ENCODE measurements at places on chromosomes 12 and 14.
A peak's percentile ranks its signal among the peaks of the same experiment; 100 is the strongest.

DNA sequence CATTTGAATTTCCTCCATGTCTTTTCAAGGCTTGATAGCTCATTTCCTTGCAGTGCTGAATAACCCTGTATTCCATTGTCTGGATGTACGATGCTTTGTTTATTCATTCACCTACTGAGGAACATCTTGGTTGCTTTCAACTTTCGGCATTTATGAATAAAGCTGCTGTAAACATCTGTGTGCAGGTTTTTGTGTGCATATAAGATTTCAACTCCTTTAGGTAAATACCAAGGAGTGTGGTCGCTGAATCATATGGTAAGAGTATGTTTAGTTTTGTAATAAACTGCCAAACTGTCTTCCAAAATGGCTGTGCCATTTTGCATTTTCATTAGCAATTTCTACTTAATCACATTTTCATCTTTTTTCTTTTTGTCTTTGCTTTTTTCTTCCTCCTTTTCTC is 327.7 kb upstream of the TBX3 start:
- DNase-seq, result no peak

GRCh38 chr14:43872752-43873655 is 634.1 kb downstream of the FSCB start:
- no peak for DNase-seq

DNA sequence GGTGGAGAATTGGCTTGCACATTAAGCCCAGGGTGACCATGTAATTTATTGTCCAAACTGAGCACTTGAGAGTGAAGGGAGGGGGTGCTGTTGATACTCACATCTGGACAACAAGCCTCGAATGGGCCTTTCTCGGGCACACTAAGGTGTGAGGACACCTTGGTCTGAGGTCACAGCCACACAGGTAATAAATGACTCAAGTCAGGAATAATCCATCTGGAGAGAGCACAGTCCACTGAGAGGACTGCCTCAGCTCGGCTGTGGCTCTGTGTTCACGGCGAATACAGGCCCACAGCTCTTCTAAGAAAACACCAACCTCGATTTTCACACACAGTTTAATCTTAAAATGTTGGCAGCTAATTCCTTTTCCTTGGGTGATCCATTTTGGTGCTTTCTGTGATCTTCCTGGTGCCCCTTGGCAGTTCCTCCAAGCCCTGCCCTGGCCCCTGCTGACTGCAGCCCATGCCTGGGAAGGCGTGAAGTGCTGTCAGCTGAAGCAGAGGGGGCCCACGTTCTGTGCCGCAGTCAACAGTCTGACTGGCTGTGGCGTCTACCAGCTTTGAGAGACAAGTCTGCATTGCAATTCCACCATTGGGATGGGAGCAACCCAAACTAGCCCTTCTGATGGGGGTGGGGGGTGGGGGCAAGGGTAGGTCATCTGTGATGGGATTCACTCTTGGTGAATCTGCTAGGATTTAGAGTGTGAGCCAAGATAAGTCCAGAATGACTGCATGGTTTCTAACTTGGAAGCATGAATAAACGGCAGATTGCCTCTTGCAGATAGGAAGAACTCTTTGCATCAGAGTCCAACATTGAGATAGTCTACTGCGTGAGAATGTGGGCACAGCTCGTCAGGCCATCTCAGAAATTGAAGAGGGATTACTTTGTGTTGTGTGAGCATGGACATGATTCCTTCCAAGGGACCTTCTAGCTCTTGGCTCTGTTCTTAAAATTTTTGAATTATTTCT is 42.8 kb downstream of the ZNF664 start:
- DNase-seq, result no peak

GRCh38 chr12:112798048-112798760 is 6.7 kb downstream of the RPH3A start:
- DNase-seq, result no peak

DNA sequence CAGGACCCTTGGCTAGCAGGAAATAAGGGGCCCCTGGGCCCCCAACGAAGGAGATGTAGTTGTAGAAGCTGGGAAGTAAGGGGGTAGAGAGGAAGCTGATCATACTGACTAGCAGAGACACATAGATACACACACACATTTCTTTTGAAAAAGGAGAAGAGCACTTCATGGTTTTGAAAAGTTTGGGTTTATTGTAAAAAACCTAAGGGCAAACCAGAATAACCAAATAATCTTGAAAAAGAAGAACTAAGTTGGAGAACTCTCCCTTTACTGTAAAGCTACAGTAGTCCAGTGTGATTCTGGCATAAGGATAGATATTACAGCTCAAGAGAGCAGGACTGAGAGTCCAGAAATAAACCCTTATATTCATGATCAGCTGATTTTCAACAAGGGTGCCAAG is 5.8 kb upstream of the HCAR3 start:
- no peak for DNase-seq

GRCh38 chr14:100523843-100524169 is 63.4 kb downstream of the BEGAIN start:
- DNase-seq, result no peak

DNA sequence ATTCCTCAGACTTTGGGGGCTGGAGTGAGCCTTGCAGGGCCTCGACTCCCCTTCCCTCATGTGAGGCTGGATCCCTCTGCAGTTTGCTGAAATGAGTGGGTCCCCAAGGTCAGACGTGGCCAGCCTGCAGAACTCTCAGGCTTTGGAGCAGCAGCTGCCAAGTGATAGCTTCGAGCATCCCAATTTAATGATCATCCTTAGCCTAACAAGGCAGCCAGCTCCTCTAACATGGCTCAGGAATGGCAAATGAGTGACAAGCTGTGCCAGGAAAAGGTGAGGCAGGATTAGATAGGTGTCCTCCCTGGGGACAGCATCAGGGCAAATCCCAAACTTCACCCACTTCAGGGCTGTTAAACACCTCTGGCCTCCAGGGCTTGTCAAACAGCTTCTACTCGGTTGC is 130.7 kb upstream of the PWP1 start:
- DNase-seq, result no peak

- DNase-seq, result no peak
These were observed 43.4 kb upstream of the ST8SIA1 start for GRCh38 chr12:22377731-22378496.

DNA sequence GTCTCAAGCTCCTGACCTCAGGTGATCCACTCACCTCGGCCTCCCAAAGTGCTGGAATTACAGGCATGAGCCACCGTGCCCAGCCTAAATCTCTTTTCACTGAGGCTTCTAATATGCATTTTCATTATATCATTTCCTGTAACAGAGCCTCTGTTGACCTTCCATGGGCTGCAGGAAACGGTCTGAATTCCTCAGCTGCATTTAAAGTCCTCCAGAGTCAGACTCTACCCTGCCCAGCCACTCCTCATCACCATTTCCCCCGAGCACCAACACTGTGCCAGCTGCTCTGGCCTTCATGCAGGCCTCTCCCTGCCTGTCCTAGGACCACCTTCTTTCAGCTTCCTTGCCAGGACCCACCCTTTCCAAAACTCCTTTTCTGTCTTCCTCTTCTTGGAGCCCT is 9.8 kb upstream of the NFKBIA start:
- no peak for DNase-seq

DNA sequence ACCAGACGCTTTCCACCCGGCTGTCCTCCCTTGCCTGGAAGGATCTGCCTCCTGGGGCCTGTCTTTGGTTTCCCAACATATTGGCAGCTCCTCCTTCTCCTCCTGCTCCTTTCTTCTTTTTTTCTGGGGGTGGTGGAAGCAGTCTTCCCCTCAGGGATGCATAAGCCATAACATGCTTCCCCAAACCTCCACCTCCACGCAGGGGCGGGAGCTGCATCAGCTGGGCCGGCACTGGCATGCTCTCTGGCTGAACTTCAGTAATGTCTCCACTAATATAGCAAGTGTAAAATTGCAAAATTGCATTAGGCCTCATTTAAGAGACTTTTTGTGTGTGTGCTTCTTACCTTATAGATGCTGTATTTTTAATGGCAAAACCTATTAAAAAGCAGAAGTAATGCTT is 58.6 kb downstream of the GLT1D1 start:
- DNase-seq, result no peak

GRCh38 chr12:85951823-85952222 is 77.7 kb downstream of the NTS start:
- DNase-seq, result no peak

GRCh38 chr12:43824207-43824775 is 11.6 kb upstream of the TMEM117 start:
- no peak for DNase-seq

DNA sequence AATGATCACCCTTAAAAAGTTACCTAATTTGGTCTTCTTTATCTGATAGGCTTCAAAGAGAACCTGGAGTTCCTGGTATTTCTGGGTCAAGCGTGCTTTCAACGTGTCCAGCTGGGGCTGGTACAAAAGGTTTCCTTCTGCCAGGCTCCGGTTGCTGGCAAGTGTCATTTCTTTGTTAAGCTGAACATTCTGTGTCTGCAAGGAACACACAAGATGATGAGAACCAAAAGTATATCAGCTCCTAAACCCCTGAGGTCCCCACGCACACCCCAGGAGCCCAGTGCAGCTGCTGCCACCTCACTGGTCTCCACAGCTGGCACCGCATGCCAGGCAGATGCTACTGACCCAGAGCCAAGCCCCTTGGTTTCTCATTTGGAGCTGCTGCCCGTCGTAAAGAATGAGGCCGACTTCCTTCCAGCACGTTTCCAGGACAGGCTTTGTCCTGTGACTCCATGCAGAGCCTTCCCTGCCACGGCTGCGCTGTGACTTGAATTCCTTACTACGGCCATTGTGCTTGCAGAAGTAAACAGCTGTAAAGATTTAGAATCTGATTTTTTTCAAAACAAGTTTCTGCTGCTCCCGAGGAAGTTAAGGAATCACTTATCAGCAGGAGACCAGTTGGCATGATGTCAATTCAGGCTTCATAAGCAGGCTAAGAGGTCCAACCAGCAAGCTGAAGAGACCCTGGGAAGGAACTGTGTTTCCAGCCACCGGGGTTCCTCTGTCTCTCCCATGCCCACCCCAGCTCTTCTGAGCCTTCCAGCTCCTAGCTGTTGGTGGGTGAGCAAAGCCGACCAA is 24.9 kb downstream of the VPS37B start:
- no peak for DNase-seq

- DNase-seq, result no peak
These were observed 441.8 kb upstream of the TMPO start for GRCh38 chr12:98073610-98074009.

GRCh38 chr12:110780448-110780847 is 37.8 kb upstream of the PPP1CC start:
- DNase-seq, result no peak

DNA sequence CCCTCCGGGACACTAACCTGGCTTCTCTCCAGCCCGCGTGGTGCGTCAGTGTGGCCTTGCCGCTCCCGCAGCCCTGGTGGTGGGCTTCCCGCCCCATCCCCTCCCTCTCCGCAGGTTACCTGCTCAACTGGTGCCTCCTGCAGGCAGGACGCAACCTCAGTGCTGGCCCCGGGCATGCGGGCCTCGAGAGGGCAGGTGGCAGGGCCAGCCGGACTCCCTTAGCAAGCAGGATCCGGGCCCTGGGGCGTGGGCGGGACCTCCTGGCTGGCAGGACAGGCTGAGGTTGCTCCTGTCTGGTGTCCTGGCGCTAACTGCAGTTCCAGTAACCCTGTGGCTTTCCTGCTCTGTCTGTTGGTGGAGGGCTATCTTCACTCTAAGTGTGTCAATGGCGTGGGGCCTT is 8.6 kb upstream of the ADSS1 start:
- DNase-seq, result no peak

DNA sequence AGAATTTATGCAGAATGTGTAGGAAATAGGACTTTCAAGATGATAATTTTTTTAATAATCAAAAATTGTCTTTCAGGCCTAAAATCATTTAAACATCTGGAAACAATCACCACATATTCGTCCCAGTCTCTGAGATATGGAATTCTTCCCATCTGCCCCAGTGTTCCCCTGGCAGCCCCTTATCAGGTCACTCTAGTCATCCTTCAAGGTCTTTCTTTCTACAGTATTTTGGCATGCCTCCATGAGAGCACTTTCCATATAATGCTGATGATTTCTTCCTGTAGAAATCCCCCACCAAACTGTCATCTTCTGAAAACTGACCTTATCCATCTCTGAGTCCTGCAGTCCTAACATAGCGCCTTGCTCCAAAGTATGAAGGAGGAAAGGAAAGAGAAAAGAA is 422.1 kb downstream of the RPS29 start:
- DNase-seq, result no peak

- DNase-seq, result no peak
These were observed 196.1 kb downstream of the ESR2 start for GRCh38 chr14:64098120-64098519.

GRCh38 chr12:47964106-47964728 is 821 bp downstream of the TMEM106C start:
- no peak for DNase-seq

- DNase-seq, result no peak
These were observed 12.9 kb downstream of the CEP170B start for GRCh38 chr14:104877806-104878550.

GRCh38 chr14:73829526-73830431 is 21.9 kb upstream of the PTGR2 start:
- peak; percentile 10 for DNase-seq

GRCh38 chr12:65958456-65958855 is 134.2 kb downstream of the HMGA2 start:
- DNase-seq, result no peak

DNA sequence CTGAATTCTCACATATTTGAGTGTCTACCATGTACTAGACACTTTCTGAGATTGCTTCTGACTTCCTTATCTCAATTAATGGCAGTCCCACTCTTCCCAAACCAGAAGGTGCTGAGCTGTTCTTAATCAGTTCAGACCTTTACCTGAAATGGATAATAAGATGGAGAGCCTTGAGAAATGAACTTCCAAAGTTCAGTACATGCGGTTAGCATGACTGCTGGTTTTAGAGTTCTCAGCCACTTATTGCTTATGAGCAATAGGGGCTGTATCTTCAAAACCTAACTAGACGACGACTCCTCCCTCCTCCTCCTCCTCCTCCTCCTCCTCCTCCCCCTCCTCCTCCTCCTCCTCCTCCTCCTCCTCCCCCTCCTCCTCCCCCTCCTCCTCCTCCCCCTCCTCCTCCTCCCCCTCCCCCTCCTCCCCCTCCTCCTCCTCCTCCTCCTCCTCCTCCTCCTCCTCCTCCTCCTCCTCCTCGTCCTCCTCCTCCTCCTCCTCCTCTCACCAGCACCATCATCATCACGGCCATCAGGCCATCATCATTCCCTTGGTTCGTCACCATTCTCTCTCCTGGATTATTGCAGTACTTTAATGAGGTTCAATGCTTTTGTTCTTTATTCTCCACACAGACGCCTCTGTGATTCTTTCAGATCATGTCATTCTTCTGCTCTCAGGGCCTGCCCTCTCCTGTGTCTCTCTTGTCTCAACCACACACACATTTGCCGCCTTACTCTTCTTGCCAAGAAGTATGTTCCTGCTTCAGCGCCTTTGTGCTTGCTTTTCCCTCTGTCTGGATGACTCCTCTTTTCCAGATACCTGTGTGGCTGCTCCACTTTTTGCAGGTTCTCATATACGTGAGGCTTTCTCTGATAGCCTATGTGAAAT is 2.7 kb downstream of the PCNX1 start:
- DNase-seq, result no peak

DNA sequence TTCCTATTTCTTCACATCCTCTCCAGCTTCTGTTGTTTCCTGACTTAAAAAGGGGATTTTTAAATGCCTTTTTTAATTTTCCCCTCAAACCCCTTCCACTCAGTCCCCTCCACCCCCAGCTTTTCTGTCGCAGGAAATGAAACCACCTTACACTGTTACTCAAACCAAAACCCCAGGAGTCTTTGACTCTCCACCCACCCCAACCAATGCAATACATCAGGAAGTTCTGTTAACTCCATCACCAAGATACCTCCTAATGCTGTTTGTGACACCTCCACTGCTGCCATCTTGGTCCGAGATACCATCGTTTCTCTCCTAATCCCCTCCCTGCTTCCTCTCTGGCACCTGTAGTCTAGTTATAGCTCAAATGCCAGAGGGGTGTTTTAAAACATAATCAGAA is 25.4 kb upstream of the CPM start:
- no peak for DNase-seq
